ENCODE measurements at places on chromosomes 11 and 22. TPM values are rescaled to one million over a fixed set of nuclear protein-coding genes. Genes with fewer than 3 reads are reported as not detected.
A peak's percentile ranks its signal among the peaks of the same experiment; 100 is the strongest.

Gene PGA5
- not detected for polyA plus RNA-seq

DNA sequence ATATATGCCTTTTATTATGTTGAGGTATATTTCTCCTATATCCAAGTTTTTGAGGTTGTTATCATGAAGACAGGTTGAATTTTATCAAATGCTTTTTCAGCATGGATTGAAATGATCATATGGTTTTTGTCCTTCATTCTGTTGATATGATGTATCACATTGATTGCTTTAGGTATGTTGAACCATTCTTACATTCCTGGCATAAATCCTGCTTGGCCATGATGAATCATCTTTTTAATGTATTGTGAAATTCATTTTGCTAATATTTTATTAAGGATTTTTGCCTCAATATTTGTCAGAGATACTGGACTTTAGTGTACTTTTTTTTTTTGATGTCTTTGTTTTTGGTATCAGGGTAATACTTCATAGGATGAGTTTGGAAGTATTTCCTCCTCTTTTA, 283.8 kb upstream of the C11orf87 start:
- no peak for DNase-seq

DNA sequence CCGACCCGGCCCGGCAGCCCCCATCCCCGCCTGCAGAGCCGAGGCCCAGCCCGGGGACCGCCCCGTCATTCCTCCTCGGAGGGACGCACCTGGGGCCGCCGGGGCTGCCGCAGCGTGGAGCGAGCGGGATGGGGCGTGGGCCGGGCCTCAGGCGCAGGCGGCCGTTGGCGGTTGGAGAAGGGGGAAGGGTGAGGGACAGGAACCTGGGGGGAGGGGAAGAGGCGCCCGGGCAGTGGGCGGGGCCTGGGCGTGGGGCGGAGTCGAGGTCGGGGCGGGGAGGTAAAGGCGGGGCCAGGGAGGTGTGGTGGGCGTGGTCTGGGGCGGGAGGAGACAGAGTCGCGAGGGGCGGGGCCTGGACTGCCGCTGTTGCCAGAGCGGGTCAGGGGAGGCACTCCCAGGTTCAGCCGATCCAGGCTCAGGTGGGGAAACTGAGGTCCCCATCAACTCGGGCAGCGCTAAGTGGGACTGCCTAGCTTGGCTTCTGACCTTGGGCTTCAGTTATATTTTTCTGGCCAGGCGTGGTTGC, at the start of gene TESMIN:
TSS of gene TESMIN (minus strand) at position 190 of the 526 bp plus-strand sequence. CDS start 860 bp downstream, outside the sequence.
- DNase-seq: peak; percentile 88

DNA sequence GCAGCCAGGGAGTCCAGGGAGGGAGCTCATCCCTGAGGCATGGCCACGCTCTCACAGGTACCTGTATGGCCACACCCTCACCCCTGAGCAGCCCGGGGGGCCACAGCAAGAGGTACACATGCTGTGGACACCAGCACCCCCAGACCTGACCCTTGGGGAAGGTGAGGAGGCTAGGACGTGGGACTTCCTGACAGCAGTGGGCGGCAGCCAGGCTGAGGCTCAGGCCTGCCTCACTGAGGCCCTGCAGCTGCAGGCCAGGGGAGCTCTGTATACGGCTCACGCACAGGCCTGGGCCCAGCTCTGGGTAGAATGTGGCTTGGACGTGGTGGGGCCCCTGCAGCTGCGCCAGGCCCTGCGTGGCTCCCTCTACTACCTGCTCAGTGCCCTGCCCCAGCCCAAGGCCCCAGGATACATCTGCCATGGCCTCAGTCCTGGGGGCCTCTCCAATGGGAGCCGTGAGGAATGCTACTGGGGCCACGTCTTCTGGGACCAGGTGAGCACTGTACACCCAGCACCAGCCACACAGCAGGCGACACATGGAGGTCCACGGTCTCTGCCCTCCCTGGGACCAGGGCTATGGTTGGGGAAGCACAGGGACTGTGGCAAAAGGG, 1.8 kb downstream of the PGGHG start:
- no peak for DNase-seq

GRCh38 chr11:86743223-86744118, 56.9 kb upstream of the PRSS23 start:
- DNase-seq: no peak

Data from CD4-positive, CD25-positive, alpha-beta regulatory T cell (primary cell).